ENCODE measurements at places on chromosomes 2 and 18. TPM values are rescaled to one million over a fixed set of nuclear protein-coding genes. Genes with fewer than 3 reads are reported as not detected.

GRCh38 chr2:86512892-86513291 is 50.4 kb downstream of the CHMP3 start:
- no peak for DNase-seq

- DNase-seq = no peak
Measured at GRCh38 chr2:14182227-14182946, 450.1 kb upstream of the LRATD1 start.

DNA sequence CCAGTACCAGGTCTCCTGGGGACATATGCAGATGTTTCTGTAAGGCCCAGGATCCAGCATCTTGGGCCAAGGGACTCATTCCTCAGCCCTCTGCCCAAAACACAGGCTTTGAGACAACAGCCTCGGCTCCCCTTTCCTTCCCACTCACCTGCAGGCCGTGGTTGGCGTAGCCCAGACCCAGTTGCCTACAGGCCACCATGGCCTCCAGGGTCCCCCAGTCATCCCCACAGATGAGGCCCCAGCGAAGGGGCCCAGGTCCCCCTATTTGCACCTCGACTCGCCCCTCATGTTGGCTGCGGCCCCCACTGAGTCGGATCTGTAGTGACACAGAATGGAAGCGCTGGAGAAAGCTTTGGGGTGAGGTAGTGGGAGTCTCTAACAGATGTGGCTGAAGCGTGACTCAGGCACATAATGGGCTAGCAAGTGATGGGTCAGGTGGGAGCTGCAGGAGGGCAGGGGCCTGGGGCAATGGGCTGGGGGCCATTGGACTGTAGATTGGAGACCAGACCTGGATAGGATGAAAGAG is 5.8 kb downstream of the HTRA2 start:
- DNase-seq = peak; percentile 69

DNA sequence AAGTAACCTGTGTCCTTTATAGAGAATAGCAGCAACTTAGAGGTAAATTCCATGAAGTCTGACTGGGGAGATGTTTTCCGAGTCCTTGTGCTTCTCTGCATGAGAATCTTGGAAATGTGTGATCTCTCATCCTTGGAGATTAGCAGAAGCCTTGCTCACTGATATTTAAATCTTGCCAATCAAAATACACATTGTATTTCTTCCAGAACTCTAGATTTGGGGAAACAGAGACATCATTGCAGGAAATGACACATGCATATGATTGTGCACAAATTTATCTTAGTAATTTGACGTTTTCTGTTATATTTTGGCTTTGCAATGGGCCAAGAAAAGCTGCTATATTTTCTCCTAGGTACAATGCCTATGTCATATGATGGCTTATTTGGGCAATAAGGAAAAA is 182.6 kb downstream of the ZNF804A start:
- DNase-seq = no peak

DNA sequence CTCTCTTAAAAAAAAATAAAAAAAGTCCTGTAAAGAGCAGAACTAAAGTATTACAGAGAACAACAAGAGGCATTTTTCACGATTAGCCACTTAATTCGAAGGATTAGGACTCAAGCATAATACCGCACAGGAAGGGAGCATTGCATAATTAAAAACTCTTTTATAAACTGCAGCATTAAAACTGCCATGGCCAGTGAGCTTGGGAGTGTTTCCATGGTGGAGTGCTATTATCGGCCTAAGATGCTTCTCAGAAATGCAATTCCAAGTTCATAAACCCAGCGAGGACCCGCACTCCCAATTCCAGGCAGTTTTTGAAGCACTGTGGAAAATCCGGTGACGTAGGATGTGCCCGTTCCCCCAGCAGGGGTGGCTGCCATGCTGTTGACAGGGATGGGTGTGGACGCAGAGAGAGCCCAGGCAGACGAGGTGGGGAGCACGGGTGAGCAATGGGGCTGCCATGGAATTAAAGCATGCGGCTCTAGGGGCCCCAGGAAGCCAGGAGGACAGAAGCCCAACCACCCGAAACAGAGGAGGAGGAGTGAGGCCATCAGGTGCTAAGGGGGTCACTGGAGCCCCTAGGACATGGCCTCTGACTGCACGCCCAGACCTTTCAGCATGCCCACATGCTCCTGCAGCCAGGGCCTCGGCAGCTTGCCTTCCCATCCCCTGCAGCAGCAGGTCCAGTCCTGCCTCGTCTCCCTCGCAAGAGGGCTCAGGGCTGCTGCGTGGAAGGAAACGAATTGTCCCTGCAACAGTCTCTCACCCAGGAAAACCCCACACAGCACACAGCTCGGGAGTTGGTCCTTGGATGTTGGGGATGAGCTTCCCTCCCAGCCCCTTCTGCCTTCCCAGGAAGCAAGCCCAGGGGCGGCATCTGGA is 233.4 kb downstream of the NDUFA10 start:
- DNase-seq = no peak

DNA sequence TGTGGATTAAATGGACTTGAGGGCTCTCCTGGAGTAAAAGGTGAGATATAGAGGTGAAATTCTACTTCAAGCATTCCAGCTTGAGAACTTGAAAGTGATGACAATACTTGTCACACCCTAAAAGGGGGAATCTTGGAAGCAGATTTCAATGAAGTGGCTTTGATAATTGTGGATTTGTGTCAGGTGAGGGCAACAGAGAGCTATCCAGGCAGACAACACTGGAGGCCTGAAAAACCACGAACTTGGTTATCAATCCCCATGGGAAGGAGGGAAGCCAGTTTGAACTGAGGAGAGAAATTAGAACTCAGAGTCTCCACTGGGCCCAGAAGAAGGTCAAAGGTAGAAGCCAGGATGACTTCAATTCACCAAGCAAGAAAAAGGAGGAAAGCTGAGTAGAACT is 263.9 kb downstream of the FIGN start:
- no peak for DNase-seq

DNA sequence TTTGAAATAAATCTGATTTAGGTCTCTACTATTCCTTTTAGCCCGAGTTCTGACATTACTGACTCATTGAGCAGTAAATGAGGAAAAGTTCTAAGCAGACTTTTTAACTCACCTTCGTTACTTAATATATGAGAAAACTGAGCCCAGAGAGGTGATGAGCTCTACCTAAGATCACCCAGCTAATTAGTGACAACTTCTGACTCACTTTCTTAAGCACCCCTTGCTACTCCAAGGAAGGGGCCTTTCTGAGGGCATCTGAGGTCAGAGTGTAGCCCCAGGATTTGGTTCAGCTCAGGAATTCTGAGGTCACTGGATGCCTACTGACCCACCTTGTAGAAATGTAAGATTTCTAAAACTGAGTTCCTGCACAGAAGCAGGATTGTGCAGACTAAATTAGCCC is 102.2 kb upstream of the FZD5 start:
- DNase-seq = no peak

DNA sequence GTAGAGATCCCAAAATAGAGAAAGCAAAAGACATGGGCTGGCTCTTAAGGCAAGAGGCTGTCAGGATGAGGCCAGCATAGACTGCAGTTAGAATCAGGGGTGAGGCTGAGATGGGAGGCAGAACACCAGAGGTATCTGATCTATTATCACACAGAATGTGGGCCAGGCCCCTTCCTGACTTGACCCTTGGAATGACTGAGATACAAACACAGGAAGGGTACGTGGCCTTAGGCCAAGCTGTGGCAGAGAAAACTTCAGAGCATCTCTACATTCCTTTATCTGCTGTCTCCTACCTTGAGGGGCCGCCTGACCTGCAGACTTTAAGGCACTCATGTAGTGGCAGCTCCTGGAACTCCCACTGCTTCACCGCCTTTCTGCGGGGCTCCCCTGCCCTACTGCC is 28.4 kb downstream of the TMEM17 start:
- no peak for DNase-seq

DNA sequence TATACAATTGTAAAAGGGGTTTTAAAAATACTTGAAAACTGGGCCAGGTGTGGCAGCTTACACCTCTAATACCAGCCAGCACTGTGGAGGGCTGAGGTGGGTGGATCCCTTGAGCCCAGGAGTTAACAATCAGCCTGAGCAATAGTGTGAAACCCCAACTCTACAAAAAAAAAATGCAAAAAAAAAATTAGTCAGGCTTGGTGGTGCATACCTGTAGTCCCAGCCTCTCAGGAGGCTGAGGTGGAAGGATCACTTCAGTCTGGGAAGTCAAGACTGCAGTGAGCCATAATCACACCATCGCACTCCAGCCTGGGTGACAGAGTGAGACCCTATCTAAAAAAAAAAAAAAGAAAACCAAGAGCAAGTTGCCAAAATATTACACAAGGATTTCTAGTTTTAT is 182.7 kb downstream of the UBE2E3 start:
- no peak for DNase-seq

DNA sequence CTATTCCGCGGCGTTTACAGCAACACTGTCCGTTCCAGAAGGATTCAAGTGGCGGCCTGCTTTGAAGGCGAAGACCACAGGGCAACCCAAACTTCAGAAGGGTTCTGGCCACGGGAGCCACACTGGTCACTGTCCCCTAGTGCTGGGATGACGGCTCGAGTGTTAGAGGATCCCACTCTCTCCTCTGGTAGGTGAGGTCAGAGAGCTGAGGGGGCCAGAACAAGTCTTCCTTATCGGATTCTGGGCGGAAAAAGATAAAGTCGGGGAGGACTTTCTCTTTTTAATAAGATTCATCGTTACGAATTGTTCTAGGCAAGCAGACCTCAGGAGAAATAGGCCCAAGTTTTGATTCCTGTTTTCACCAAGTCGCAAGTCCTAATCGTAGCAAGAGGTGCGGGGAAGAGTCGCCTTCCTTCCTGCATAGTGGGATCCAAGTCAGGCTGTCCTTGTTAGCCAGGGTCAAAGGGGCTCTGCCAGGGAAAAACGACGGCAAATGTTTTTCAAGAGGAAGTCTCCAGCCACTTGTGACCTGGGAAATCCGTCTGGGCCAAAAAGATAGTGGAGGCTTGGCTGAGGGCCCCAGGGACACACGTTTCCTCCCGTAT is 864 bp upstream of the MYL12A start:
- no peak for DNase-seq

DNA sequence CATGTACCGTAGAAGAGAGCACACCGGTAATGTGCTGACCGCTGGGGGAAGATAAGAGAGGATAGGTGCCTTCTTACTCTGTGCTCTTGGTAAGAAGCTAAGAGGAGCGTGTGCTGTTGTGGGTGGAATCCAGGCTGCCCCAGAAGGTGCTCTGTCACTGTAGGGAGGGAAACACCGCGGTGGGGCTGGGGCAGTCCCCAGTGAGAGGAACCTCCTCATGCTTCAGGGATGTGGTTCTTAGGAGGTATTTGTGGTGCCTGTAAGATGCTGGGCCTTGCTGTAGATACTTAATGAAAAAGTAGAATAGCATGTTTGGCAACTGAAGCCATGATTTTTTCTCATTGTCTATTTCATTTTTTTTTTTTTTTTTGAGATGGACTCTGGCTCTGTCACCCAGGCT is 1.1 kb downstream of the COLEC11 start:
- DNase-seq = peak; percentile 34

- DNase-seq = no peak
Measured at GRCh38 chr2:126115975-126116374, 540.0 kb upstream of the GYPC start.

- DNase-seq = no peak
Measured at GRCh38 chr2:81266106-81266505, 961.6 kb upstream of the LRRTM1 start.

GRCh38 chr2:216837740-216838139 is 22.1 kb downstream of the TNP1 start:
- DNase-seq = no peak

DNA sequence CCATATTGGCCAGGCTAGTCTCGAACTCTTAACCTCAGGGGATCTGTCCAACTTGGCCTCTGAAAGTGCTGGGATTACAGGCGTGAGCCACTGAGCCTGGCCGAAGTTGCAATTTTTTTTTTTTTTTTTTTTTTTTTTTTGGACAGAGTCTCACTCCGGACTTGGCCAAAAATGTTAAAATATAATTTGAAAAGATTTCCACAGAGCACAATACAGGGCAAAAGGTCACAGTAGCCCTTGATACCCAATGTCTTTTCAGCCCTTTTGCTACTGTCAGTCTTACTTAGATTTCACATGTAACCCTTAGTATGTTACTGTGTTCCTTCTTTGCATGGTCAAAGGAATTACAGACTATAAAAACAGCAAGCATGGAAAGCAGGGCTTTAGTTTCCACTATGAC is 42.6 kb upstream of the MAPRE2 start:
- no peak for DNase-seq

GRCh38 chr2:72837171-72837570 is 11.3 kb upstream of the EXOC6B start:
- no peak for DNase-seq

DNA sequence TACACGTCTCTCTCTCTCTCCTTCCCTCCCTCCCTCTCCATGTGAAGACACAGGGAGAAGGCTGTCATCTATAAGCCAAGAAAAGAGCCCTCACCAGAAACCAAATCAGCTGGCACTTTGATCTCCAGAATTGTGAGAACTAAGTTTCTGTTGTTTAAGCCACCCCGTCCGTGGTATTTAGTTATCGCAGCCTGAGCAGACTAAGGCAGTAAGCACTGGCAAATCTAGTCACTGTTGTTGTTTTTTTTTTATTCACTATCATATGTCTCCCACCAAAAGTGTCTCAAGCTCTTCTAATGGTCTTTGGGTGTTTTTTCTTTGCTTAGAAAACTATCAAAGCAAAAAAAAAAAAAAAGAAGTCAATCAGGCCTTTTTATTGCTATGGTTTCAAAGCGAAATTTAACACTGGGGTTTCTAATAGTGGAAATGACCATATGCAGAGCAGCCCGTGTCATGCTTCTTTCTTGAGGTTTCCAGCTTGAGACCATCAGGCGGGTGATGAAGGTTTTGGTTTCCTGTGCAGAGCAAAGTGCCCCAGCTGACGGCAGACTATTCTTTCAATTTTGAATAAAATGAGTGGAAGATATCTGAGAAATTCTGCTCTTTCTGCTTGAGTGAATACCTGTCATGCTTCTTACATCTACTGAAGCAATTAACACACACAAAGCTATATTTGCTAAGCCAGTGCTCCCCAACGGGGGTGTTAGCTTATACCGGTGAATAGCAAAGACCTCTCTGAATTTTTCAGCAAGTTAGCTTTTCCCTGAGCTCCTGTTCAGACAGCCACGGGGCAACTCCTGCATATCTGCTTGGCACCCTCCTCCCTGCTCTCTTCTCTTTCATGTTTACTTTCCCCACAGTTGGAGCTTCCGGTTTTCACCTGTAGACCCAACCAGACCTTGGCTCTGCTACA is 394.1 kb upstream of the ATP5MC3 start:
- DNase-seq = no peak

Gene RTP5
- total RNA-seq = not detected

Gene ALK
- not detected for total RNA-seq

Gene IWS1
- total RNA-seq = 41.8 TPM

Gene EIPR1
- 17.8 TPM for total RNA-seq

Gene ALPI
- not detected for total RNA-seq

Gene LHCGR
- not detected for total RNA-seq

Gene ASXL3
- 3.9 TPM for total RNA-seq

Gene CDH19
- total RNA-seq = 2.0 TPM

Gene MAP3K19
- not detected for total RNA-seq

Gene NT5C1B
- total RNA-seq = not detected

Gene LYG2
- total RNA-seq = not detected

All from chondrocyte (in vitro differentiated cells).